ENCODE measurements at places on chromosomes 1 and 21.

DNA sequence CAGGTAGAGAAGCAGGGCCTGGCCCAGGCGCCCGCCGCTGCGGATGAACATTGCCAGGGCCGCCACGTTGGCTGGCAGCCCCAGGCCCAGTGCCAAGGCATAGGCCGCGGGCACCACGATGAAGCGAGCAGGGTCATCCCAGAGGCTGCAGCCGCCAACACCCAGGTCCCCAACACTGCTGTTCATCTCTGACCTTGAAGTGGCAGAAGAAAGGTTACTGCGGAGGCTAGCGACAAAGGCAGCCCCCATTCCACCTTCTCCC lies 8.0 kb downstream of the TMEM35B start:
- DNase-seq = no peak

- DNase-seq = peak; percentile 71
Observed at GRCh38 chr1:85328713-85329397, 52.4 kb upstream of the BCL10 start.

GRCh38 chr1:244027491-244028145 lies 23.5 kb upstream of the ZBTB18 start:
- DNase-seq = no peak

GRCh38 chr1:241114699-241115233 lies 242.2 kb downstream of the RGS7 start:
- DNase-seq = no peak

DNA sequence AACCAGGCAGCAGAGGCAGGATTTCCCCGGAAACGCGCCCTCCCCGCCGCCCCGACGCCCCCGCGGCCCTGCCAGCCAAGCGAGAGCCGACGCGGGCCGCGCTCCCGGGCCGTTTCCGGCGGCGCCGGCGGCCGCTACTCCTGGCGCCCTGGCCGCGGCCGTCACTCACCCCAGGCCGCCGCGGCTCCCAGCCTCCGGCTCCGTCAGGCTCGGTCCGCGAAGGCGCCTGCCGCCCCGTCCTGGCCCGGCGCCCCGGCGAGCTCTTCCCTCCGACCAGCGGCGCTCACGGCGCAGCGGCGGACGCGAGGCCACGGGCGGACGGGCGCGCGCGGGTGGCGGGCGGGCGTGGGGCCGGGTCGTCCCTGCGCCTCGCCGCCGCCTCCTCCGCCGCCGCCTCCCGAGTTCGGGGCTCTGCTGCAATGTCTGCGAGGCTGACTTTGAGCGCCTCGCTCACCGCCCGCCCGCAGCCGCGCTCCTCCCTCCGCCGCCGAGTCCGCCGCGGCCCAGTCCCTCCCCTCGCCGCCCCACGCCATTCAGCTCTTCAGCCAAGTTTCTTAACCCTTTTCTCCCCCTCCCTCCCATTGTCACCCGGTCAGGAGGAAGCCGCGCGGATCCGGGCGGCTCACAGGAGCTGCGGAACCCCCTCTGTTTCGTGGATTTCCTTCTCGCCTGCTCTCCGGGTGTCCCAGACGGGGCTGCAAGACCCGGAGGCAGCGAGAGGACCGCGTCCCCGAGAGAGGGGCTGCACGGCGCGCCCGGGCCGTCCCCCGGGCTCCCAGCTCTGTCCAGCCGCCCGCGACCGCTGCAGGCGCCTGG lies at the start of gene NRIP1:
NRIP1 (minus strand) TSS at position 425 of the 816 bp plus-strand sequence. CDS start 96,808 bp downstream, outside the sequence.
- peak; percentile 79 for DNase-seq

DNA sequence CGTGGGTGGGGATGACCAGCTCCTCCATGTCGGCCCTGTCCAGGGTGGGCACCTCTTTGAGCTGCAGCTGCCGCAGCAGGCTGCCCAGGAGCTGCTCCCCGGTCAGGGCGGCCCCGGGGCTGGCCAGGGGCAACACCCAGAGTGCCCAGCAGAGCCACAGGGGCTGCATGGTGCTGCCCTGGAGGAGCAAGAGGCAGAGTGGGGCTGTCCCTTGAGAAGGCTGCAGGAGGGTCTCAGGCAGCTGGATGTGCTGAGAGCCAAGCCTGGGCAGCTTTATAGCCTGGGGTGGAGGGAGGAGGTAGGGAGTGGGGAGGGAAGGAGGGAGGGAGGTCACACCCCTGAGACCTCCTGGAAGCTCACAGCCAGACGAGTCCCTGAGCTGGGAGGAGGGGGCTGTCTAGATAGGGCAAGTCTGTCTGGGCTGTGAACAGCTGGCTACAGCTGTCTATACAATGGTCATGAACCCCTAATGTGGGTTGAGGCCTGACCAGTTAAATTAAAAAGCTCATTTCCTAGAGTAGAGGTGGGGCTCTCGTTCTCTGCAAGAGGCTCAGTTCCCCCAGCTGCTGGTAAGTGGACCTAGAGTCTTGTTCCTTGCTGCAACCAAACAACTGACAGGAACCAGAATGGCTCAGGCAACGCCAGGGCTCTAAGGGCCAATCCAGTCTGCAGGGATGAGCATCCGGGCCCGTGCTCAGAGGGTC lies at the start of gene LEFTY1:
LEFTY1 (minus strand) TSS at position 249 of the 704 bp plus-strand sequence; CDS start at position 169, 80 bp downstream.
- DNase-seq = no peak

Data from amniotic stem cell (primary cell).